ENCODE measurements at places on chromosomes 11 and 22. TPM values are rescaled to one million over a fixed set of nuclear protein-coding genes. Genes with fewer than 3 reads are reported as not detected.

Gene GGTLC3
- total RNA-seq, result not detected

Gene MPZL2
- 18.5 TPM for total RNA-seq

GRCh38 chr11:28461338-28461737 is 353.1 kb downstream of the METTL15 start:
- H3K27me3 ChIP-seq, result no peaks in the 10 kb centered on the region
- DNase-seq, result no peak
- no peaks in the 10 kb centered on the region for H3K36me3 ChIP-seq
- no peak overlapping the region for H3K4me3 ChIP-seq
- H3K27ac ChIP-seq, result no peak overlapping the region
- H3K4me1 ChIP-seq, result no peaks in the 10 kb centered on the region

GRCh38 chr11:66222358-66223149 is 45.9 kb upstream of the RAB1B start:
- peak; percentile 98 for DNase-seq
- peak overlapping the region; percentile 56 for H3K4me3 ChIP-seq
- H3K36me3 ChIP-seq, result peaks cover 32% of the 10 kb centered on the region
- H3K4me1 ChIP-seq, result peaks cover 21% of the 10 kb centered on the region
- no peaks in the 10 kb centered on the region for H3K27me3 ChIP-seq
- peak overlapping the region; percentile 98 for H3K27ac ChIP-seq

DNA sequence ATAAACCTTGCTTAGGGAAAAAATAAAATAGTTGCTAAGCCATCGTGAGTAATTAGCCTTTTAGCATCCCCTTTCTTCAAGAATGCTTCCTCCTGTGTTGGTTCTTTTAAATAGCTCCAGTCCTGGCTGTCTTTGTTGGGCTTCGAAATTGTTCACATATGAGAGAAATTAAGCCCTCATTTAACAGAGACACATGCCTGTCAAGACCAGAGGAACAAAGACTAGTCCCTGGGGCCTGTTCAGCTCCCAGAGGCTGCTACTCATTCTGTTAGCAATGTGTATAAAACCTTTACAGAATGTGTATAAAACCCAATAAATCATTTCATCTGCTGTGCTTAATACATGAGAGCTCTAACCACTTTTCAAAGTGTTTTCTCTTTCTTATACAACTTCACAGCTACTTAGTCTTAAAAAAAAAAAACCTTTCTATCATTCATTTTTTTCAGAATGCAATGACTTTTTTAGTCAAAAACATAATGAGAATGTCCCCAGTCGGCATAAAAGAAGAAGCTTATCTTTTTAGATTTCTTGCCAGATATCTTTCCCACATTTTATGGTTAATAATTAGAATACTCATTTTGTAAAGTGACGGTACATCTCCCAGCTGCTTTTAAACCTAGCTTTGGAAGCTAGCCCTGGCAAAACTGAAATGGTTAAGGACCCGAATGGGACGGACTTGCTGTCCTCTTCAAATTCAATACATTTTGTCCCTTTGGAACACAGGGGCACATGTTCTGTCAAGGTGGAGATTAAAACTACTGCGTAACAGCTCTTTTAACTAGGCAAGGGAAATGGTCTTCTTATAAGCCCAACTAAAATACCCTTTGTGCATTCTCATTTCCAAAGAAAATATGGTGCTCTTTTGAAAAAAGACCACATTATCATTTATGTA is 186.1 kb downstream of the SOX6 start:
- H3K36me3 ChIP-seq, result no peaks in the 10 kb centered on the region
- H3K27ac ChIP-seq, result no peak overlapping the region
- DNase-seq, result no peak
- no peaks in the 10 kb centered on the region for H3K4me1 ChIP-seq

Gene KRTAP5-2
- not detected for total RNA-seq

Gene OR51I1
- total RNA-seq, result not detected

DNA sequence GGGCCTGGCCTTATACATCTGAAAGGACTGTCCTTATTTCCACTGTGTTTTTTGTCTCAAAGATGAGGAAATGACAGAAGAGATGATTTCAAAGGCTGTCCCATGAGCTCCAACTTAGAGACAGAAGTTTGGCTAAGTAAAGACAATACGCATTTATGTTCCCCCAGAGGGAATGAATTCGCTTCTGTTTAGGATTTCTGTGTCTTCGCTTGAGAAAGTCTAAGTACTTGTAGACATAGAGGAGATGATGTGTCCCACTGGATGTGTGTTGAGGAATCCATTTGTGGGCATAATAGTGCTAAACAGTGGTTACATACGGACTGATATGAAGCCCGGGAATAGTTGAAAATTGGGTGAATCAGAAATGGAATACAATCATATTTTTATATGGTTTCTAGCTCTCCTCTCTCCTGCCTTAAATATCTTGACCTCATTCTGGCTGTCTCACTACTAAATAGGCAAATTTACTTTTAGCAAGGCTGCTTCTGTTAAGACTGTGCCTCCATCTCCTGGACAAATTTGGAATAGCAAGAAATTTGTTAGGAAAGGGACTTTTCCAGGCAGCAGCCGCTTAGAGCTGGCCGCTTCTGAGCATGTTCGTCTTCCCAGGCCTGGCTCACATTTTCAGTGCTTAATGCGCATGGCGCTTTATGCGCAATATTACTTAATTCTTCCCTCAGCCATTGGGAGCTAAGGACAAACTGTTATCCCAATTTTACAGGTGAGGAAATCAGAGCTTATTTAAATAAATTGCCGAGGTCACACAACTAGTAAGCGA is 1.9 kb upstream of the PEX26 start:
- H3K27ac ChIP-seq, result no peak overlapping the region
- peaks cover 19% of the 10 kb centered on the region for H3K36me3 ChIP-seq
- peaks cover 27% of the 10 kb centered on the region for H3K4me1 ChIP-seq
- peaks cover 2% of the 10 kb centered on the region for H3K27me3 ChIP-seq
- H3K4me3 ChIP-seq, result peak overlapping the region; percentile 64
- peak; percentile 87 for DNase-seq

Gene MUC15
- total RNA-seq, result not detected

Gene TRIM6
- 0.14 TPM for total RNA-seq

GRCh38 chr11:35932121-35932520 is 11.7 kb upstream of the LDLRAD3 start:
- no peaks in the 10 kb centered on the region for H3K4me1 ChIP-seq
- peaks cover 3% of the 10 kb centered on the region for H3K27me3 ChIP-seq
- H3K27ac ChIP-seq, result no peak overlapping the region
- H3K4me3 ChIP-seq, result no peak overlapping the region
- no peak for DNase-seq
- H3K36me3 ChIP-seq, result no peaks in the 10 kb centered on the region

Gene SYT8
- total RNA-seq, result not detected

Gene HPX
- not detected for total RNA-seq

DNA sequence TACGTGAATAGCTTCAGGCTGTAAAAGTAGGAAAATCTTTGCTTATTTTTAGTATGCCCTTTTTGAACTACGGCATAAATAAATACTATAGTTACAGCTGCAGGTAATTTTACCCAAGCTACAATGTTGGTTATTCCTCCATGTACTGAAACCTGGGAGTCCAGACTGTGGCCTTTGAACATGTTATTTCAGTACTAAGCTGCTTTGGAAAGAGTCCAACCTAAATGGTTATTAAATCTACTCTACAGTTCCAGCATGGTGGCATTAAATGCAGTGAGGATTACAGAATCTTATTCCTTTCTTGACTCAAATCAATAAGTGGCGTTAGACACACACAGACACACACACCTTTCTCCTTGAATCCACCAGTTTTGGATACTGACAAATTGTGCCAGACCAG is 165.1 kb downstream of the MSANTD4 start:
- no peak overlapping the region for H3K27ac ChIP-seq
- H3K4me3 ChIP-seq, result no peak overlapping the region
- no peaks in the 10 kb centered on the region for H3K4me1 ChIP-seq
- no peaks in the 10 kb centered on the region for H3K36me3 ChIP-seq

Gene OR10A2
- total RNA-seq, result not detected

DNA sequence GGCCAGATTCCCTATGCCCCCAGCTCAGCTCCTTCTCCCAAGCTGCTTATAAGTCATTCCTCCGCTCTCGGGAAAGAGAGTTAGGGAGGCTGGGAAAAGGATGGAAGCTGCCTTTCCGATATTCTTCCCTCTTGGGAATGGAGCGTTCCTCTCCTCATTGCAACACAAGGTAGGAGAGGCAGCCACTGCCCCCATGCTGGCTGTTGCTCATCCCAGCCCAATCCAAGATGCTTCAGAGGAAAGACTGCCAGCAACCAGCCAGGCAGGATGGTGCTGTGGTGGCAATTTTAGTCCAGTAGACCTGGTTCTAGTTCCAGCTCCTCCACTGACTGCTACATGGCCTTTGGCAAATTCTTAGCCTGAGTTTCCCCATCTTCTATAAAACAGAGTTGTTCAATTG is 13.7 kb upstream of the C11orf96 start:
- H3K4me3 ChIP-seq, result no peak overlapping the region
- H3K4me1 ChIP-seq, result no peaks in the 10 kb centered on the region
- no peak overlapping the region for H3K27ac ChIP-seq
- H3K36me3 ChIP-seq, result no peaks in the 10 kb centered on the region

Gene ANO5
- total RNA-seq, result not detected

Gene SELENOH
- 216 TPM for total RNA-seq

GRCh38 chr22:29154364-29155048 is 51.2 kb upstream of the EMID1 start:
- no peaks in the 10 kb centered on the region for H3K36me3 ChIP-seq
- H3K4me1 ChIP-seq, result peaks cover 10% of the 10 kb centered on the region
- peaks cover 28% of the 10 kb centered on the region for H3K27me3 ChIP-seq
- no peak overlapping the region for H3K27ac ChIP-seq
- peak; percentile 93 for DNase-seq

Gene TTLL12
- total RNA-seq, result 118 TPM

- H3K4me1 ChIP-seq, result no peaks in the 10 kb centered on the region
- no peak for DNase-seq
- no peaks in the 10 kb centered on the region for H3K36me3 ChIP-seq
- H3K27me3 ChIP-seq, result peaks cover 5% of the 10 kb centered on the region
Measured at GRCh38 chr11:120645639-120646038, 134.1 kb downstream of the GRIK4 start.

DNA sequence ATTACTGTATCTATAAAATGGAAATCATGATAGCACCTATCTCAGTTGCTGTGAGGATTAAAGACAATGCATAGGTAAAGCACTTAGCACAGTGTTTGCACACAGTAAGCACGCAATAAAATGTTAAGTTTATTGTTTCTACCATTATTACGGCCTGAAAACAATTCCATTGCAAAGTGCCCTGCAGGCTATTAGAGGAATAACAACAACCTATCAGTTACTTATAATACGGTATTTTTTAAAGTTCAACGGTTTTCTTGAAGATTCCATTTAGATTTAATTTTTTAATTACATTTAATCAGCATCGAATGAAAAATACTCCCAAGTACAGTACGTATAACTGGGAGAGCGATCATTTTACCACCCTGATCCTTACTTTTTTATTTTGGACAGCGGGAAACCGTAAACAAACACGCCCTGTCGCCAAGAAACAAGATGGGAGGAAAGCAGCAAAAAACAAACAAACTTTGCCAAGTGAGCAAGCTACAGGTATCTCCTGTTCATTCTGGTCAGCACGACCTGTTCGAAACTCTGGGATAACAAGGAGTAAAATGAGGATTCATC is 893 bp downstream of the SLC36A4 start:
- H3K4me3 ChIP-seq, result peak overlapping the region; percentile 86
- H3K27me3 ChIP-seq, result peaks cover 14% of the 10 kb centered on the region
- no peak for DNase-seq

Gene SLN
- total RNA-seq, result not detected

GRCh38 chr11:208181-208916 is 841 bp downstream of the RIC8A start:
- no peaks in the 10 kb centered on the region for H3K27me3 ChIP-seq
- H3K4me3 ChIP-seq, result peak overlapping the region; percentile 98
- H3K27ac ChIP-seq, result peak overlapping the region; percentile 100
- DNase-seq, result peak; percentile 96
- peaks cover 20% of the 10 kb centered on the region for H3K4me1 ChIP-seq

DNA sequence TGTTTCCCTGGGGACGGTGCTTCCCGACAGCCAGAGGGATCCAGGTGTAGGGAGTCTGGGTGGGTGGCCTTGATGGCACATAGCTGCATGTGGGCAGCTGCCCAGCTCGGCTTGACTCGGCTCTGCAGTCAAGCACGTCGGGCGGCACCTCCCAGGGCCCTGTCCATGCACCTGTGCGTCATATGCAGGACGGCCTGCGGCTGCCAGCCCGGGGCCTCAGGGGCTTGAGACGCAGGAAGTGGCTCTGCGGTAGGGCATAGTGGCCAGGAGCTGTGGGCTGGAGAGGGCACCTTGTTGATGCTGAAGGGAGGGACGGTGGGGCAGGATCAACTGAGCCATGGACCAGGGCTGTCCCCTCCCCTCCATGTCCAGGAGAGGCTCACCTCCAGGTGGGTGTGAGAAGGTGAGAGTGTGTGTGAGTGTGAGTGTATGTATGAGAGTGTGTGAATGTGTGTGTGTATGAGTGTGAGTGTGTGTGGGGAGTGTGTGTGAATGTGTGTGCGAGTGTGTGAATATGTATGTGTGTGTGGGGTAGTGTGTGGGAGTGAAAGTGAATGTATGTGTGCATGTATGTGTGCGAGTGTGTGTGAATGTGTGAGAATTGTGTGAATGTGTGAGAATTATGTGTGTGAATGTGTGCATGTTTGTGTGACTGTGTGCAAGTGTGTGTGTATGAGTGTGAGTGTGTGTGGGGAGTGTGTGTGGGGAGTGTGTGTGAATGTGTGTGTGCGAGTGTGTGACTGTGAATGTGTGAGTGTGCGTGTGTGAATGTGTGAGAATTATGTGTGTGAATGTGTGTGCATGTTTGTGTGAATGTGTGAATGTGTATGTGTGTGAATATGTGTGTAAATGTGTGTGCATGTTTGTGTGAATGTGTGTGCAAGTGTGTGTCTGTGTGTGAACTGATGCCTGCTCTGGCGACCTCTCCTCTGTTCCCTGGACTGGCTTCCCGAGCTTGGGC is 5.7 kb upstream of the SUN2 start:
- peaks cover 30% of the 10 kb centered on the region for H3K4me1 ChIP-seq
- no peaks in the 10 kb centered on the region for H3K27me3 ChIP-seq
- H3K36me3 ChIP-seq, result peaks cover 1% of the 10 kb centered on the region
- no peak overlapping the region for H3K27ac ChIP-seq

DNA sequence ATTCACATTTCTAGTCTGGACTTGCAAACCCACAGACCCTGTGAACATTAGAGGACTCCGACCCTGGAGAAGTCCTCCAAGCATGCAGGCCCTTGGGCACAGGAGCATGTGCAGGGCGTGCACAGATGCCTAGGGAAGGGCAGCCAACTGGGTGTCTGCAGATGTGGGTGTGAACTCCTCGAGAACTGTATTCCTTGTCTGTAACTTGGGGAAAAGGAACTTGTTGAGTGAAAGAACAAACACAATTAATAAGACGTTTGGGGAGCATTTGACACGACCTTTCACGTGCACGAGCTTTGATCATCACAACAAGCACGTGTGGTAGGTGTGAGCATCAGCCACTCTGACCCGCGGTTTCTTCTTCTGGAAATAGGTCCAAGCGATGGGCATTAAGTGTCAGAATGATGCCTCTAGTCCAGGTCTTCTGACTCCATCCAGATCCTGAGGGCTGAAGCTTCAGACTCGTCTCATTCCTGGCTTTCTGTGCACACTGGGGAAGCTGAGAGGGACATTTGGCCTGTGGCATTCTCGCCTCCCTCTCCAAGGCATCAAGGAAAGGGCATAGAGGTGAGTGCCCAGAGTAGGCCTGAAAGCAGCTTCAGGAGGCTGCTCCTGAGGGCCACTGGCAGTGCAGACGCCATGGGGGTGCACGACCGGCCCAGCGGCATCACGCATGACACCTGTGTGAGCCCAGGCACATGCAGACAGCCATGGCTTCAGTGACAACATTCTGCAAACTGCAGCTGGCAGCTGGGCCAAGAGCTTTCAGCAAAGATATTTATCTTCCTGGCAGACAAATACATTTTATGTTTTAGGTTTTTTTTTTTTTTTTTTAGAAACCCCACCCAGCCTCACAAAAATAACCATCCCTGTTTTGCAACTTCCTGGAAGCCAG is 32.5 kb downstream of the ALX4 start:
- H3K4me3 ChIP-seq, result no peak overlapping the region
- H3K4me1 ChIP-seq, result no peaks in the 10 kb centered on the region
- no peak for DNase-seq

Gene APOL1
- 37.3 TPM for total RNA-seq
